Fibroblast of lung (primary cell): ENCODE measurements at places on chromosomes 6 and 20.

GRCh38 chr6:33123732-33124524 lies 48.1 kb downstream of the HLA-DPB1 start:
- DNase-seq = peak; percentile 14

DNA sequence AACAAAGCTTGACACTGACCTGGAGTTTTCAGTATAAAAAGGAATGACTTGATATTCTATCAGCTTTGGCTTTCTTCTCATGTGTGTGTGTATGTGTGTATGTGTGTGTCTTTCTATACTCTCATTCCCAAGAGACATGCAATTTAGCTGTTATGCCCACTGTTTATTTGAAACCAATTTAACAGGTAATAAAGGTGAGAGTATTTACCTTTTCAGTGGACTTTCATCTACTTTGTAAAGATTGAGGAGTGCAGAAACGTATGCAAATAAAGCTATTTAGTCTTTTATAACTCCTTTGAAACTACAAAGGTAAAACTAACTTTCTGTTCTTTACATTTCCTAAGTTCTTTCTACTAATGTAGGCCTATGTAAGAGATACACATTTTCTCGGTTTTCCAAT lies 103.5 kb upstream of the HS3ST5 start:
- no peak for DNase-seq

DNA sequence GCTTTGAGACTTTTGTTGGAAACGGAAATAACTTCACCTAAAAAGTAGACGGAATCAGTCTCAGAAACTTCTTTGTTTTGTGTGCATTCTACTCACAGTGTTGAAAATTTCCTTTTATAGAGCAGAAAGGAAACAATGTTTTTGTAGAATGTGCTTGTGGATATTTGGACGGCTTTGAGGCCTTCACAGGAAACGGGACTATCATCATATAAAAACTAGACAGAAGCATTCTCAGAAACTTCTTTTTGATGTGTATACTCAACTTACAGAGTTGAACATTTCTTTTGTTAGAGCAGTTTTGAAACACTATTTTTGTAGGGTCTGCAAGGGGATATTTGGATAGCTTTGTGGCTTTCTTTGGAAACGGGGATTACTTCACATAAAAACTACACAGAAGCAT lies 627.5 kb upstream of the ZNF337 start:
- no peak for DNase-seq

DNA sequence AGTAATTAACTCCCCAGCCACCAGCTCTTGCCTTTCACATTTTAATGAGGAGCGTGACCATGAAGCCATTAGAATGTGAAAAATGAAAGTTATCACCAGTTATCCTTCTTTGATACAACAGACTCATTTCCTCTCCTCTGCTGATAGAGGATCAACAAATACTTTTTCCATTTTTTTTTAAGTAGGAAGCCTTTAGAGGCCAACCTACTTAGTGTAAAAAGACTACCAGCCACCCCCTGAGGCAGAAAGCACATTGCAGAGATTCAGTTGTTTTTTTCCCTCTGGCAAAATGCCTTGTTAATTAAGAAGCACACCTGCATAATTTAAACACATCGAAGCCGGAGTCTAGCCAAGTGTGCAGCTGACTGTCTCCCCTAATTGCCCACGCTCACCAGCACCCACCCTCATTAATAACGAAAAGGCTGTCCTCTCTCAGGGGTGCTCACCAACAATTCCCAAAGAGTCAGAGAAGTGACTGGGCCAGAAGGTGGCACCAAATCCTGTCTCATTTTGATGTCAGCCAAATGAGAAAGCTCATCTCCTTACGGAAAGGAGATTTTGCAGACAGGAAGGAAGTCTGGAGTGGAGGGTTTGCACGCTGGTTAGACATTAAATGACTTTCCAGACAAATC lies 60.9 kb upstream of the MC3R start:
- DNase-seq = no peak

DNA sequence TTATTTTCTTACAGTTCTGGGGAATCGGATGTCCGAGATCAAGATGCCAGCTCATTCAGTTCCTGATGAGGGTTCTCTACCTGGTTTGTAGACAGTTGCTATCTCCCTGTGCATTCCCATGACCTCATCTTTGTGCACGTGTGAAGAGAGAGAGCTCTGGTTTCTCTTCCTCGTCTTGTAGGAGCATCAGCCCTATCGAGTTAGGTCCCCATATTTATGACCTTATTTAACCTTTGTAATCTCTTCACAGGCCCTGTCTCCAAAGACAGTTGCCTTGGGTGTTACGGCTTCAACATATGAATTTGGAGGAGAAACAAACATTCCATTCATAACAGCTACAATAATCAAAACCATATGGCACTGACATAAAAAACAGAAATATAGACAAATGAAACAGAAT lies 455.3 kb downstream of the HACE1 start:
- no peak for DNase-seq
